Activated naive CD4-positive, alpha-beta T cell (primary cell): ENCODE measurements at places on chromosomes 2 and 18.

GRCh38 chr2:70851704-70852103 is 16.1 kb upstream of the CD207 start:
- no peak for DNase-seq

GRCh38 chr2:233047206-233047605 is 12.9 kb upstream of the INPP5D start:
- no peak for DNase-seq

- DNase-seq = no peak
Observed at GRCh38 chr2:220185766-220186305, 558.4 kb downstream of the SLC4A3 start.

GRCh38 chr2:208280933-208281332 is 14.9 kb downstream of the PIKFYVE start:
- no peak for DNase-seq

- DNase-seq = no peak
Observed at GRCh38 chr18:3875376-3875775, 425.4 kb downstream of the TGIF1 start.

DNA sequence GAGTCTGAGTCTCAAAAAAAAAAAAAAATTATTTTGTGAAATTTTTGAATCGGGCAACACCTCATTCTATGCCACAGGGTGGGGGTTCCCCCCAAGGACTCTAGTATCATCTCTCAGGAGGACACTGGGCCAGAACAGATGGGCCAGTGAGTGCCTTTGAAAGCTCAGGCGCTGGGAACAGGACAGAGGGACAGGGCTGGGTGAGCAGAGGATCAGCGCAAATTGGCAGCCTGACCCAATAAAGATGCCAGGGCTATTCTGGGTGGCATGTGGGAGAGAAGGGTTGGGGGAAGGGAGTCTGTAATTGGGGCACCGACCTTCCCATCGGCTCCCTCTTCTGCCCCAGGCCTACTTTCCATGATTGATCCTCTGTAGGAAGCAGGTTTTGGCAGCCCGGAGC is 44.0 kb downstream of the KIF3C start:
- no peak for DNase-seq

GRCh38 chr2:217610401-217610814 is 392.4 kb downstream of the TNS1 start:
- DNase-seq = peak; percentile 6

- no peak for DNase-seq
Observed at GRCh38 chr18:21855432-21855831, 114.8 kb downstream of the MIB1 start.

- no peak for DNase-seq
Observed at GRCh38 chr2:242013771-242014170, 144.2 kb downstream of the RTP5 start.

- no peak for DNase-seq
Observed at GRCh38 chr2:20065885-20066602, 14.6 kb upstream of the LAPTM4A start.

DNA sequence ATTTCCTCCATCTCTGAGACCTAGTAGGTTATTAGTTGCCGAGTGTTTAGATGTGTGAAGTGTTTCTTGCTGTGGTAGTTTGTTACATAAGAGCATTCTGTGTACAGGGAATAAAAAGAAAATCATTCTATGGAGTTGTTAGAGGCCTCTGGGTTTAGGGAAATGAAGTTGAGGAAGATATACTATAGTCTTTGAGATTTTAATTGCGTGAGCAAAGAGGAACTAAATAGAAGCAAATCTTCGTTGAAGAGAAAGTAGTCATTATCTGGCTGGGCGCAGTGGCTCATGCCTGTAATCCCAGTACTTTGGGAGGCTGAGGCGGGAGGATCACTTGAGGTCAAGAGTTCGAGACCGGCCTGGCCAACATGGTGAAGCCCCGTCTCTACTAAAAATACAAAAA is 19.0 kb downstream of the USP39 start:
- DNase-seq = no peak

DNA sequence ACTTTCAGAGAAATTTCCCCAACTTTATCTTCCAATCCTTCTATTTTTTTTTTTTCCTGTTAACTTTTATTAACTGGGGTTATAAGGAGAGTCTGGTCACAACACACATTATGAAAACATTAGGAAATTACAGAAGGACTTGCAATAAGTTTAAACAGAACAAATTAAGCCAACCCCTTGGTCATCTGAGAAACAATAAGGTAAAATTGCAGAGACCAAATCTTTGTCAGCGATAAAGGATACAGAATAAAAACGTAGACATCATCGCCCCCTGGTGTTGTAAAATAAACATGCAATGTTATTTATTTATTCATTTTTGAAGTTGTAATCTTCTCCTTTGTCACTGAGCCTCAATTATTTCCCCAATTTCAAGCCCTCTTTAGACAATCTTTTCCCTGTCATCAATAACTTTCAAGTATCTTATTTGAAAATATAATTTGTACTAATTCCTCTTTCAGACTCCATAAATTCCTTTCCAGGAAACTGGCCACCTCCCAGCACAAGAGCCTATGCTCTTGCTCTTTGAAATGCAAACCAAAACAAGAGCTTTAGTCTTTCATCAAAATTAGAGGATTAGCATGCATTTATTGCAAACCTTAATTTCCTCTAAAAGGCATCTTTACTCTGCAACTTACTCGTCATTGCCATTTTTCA is 19.5 kb downstream of the G6PC2 start:
- no peak for DNase-seq

GRCh38 chr2:112682101-112682500 is 36.4 kb downstream of the SLC20A1 start:
- DNase-seq = no peak

DNA sequence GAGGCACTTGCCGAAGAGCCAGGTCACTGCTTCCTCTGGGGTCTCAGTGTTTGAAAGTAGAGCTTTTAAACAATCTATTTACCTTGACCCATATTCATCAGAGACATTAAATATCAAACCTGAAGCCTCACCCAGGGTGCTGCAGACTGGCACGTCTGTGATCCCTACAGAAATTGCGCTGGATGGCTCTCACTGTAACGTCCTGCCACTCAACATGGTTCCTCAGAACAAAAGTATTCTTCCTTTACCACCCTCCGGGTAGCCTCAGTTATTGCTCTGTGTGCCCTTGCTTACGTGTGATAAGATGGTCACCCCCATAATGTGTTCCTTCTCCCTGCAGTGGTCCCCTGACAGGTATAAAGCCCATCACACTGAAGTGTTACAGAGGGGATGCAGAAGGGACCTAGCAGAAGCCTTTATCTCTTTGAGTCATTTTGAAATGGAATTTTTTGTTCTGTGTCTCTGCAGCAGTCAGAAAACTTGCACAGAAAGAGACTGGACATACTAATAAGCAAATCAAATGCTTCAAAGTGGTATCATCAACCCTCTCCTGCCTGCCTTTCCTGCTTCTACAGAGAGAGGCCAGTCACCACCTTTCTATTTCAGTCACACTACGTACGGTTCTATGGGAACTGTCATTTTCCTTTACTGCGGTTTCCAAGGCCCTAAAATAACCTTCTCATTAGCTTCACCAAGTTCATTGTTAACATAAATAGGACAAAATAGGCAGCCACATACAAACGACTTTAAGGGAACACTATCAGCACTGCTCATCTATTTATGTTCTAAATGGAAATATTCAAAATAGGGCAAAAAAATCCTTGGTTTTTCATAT is 86.8 kb downstream of the METTL8 start:
- DNase-seq = no peak

- no peak for DNase-seq
Observed at GRCh38 chr2:132407784-132408183, 8.8 kb upstream of the GPR39 start.

- no peak for DNase-seq
Observed at GRCh38 chr18:23265682-23266399, 130.6 kb downstream of the CABLES1 start.

DNA sequence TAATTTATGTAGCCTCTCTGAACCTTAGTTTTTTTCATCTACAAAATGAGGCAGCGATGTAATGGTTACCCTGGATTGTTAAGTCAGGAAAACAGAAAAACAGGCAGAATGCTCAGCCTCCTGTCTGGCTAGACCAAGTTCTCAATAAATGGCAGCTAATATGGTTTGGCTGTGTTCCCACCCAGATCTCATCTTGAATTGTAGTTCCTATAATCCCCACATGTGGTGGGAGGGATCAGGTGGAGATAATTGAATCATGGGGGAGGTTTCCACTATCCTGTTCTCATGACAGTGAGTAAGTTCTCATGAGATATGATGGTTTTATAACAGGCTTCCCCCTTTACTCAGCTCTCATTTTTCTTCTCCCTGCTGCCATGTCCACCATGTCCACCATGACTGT is 220.0 kb downstream of the CMPK2 start:
- no peak for DNase-seq

DNA sequence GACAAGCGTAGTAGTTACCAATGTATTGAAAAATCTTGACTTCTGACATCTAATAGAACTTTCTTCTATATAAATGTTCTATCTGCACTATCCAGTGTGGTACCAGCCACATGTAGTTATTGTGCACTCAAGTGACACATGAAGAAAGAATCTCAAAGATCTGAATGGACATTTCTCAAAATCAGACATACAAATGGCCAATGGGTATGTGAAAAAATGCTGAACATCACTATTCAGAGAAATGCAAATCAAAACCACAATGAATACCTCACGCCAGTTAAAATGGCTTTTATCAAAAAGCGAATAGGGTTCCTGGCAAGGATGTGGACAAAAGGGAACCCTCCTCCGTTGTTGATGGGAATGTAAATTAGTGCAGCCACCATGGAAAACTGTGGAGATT is 37.5 kb upstream of the SMCHD1 start:
- no peak for DNase-seq

DNA sequence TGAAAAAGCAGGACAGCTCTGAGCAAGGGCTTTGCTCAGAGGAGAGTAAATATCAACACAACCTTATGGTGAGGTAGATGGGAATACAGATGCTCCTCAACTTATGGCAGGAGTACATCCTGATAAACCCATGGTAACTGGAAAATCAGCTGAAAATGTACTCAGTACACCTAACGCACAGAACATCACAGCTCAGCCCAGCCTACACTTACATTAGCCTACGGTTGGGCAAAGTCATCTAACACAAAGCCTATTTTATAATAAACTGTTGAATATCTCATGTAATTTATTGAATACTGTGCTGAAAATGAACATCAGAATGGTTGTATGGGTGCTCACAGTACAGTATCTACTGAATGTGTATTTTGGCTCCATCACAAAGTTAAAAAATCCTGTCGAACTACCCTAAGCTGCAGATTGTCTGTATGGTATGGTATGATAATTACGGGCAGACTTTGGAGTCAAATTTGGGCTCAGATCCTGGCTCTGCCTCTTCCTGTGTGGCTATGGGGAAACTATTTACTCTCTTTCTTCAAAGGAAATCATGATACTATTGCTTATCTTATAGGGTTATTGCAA is 120.3 kb upstream of the LYPD1 start:
- no peak for DNase-seq

- no peak for DNase-seq
Observed at GRCh38 chr18:40812981-40813515, 1142.0 kb upstream of the PIK3C3 start.

DNA sequence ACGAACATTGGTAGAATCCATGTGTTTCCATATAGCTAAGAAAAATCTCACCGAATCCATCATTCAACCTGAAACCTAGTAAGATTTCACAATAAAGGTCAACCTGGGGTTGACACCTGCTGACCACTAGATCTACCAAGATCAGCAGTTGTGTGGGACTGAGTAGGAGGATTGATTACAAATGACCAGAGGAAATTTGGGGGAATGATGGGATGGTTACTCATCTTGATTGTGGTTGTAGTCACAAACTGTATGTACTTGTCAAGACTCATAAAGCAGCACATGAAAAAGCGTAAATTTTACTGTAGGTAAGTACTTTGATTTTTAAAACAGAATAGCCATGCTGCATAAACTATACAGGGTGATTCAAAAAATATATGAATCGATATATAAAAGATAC is 14.7 kb downstream of the DAPL1 start:
- DNase-seq = no peak

DNA sequence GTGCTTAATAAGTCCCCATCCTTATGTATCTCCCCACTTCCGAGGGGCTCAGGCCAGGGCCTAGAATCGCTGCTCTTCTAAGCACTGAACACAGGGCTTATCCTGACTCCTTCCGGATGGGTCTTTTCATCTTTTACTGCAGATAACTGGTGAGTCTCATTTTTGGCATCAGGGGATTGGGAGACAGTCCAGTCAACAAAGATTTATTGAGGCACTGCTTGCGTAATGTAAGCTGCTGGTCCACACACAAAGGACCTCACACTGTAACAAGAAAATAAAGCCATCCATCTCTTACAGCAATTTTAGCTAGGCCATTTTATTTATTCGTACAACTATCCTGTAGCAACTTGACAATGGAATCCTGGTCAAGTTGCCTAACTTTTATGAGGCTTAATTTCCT is 600.5 kb downstream of the CNTNAP5 start:
- DNase-seq = no peak

DNA sequence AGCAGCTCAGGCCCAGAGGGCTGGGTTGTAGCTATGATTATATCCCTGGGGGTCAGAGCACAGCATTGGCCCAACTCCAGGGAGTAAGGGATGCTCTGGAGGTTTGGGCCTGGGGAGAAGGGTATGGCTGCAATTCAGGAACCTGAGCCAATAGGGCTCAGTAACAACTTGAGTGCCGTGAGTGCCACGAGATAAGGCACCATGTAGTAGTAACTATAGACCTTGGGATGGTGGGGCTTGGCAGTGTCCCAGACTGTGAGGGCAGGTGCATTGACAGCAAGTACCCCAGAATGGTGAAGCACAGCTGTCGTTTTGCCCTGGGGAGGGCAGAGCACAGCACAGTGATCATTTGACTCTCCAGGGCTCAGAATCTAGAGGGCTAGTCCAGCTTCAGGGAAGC is 45.1 kb upstream of the ZNF396 start:
- no peak for DNase-seq

DNA sequence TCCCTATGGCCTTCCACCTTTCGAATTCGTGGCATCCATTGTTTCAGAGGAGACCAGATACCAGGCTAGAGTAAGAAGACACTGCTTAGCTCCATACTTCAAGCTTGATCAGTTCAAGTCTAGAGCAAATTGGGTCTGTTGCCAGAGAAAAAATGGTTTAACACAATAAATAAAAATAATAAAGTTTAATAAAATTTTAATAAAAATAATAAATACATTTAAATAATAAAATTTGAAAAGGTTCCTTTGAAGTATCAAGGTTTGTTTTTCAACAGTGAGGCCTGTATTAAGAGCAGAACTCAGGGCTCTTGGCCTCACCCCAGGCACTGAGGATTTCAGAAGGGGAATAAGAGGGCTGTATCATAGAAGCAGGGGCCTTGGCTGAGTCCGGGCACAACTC is 105.6 kb upstream of the REV1 start:
- no peak for DNase-seq

GRCh38 chr2:32925283-32925815 is 21.4 kb upstream of the LTBP1 start:
- DNase-seq = no peak

DNA sequence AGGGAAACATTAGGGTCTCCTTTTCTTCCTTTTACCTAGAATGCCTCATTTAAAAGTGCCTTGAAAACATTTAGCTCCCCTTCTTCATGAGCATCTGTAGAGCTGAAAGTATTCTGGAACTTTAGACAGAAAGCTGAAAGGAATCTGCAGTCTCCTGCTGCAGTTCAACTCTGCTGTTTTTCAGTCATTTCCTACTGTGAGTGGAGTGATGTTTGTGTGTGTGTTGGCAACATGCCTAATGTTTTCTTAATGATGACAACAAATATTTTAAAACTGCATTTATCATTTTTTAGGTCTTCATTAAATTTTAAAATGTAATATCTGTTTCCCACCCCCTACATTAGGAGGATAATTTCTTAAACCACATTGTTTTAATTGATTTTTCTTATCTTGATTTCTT is 66.6 kb downstream of the TWSG1 start:
- no peak for DNase-seq
